ENCODE measurements at places on chromosomes 4 and X.
A peak's percentile ranks its signal among the peaks of the same experiment; 100 is the strongest.

- DNase-seq: no peak
Measured at GRCh38 chr4:26141051-26141721, 179.6 kb upstream of the RBPJ start.

- DNase-seq: no peak
Measured at GRCh38 chr4:79235095-79235494, 90.8 kb downstream of the NAA11 start.

GRCh38 chrX:24100713-24101112 is 46.0 kb downstream of the EIF2S3 start:
- DNase-seq: peak; percentile 60

DNA sequence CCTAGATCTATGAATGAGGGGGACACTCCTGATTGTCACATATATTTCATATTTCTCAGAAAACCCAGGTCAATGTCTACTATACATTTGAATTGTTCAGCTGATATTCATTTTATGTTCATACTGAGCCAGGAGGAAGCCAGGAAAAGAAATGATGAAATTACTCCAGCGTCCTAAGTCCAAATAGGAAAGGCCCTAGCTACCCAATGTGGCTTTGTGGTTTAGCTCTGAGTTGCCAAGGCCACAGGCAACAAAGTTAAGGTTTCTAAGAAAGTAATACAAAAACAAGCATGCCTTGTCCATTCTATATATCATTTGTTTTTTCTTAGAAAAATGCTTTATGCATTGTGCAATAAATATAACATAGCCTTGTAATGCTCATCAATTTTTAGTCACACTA is 4.5 kb upstream of the CSN2 start:
- no peak for DNase-seq

- DNase-seq: no peak
Measured at GRCh38 chr4:110621328-110621812, 1.5 kb downstream of the PITX2 start.

DNA sequence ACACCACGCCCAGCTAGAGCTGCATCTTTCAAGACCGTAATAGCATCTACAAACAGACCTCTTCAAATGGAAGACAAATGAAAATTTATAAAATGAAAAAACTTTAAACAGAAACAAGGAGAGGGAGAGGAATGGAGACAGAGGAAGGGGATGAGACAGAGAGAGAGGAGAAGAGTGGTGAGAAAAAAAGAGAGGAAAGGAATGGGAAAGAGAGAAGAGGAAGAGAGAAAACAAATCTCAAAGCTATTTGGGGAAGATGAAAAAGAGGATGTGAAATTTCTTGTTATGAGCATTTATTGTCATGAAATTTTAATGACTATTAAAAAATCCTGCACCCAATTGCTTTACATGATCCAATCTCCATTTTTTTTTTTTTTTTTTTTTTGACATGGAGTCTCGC is 726.9 kb downstream of the GRID2 start:
- DNase-seq: no peak

GRCh38 chrX:149527705-149528104 is 13.1 kb upstream of the EOLA1 start:
- peak; percentile 51 for DNase-seq

DNA sequence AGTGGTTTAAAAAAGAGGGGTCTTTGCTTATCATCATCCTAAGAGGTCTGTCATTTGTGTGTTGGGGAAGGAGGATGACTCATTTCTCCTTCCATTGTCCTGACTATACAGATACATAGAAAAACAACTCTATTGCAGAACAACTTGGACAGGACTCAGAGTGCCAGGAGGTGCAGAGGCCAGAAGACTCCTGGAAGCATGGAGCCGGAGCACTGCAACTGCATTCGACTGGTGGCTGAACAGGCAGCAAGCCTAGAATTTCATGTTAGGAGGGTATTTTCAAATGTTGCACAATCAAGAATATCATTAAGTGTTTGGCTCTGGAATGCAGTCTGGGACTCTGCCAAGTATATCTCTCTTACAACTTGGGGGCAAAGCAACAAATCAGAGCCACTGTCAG is 35.0 kb upstream of the MAML3 start:
- DNase-seq: peak; percentile 66

GRCh38 chrX:46713672-46714490 is 45.0 kb downstream of the SLC9A7 start:
- DNase-seq: peak; percentile 12

GRCh38 chr4:108662629-108663028 is 12.2 kb downstream of the OSTC start:
- no peak for DNase-seq

DNA sequence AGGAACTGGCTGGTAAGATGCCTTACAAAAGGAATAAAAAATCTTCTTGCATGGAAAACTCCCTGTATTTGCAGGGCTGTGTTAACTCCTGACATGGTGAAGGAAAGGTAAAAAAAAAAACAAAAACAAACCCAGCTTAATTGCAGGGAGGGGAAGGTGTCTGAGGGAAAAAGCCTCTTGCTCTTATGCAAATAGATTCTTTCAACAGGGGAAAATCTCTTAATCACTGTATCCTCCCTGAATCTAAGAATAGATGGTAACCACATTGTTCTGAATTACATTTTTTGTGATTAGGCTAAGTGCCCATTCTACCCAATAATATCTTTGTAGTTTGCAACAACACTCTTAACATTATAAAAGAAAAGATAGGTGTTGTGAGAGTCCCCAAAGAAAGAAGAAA is 172.6 kb downstream of the RBM46 start:
- DNase-seq: no peak

- peak; percentile 85 for DNase-seq
Measured at GRCh38 chr4:56505269-56506130, at the start of gene ARL9. Gene ARL9 (plus strand): TSS chr4:56505791. CDS start chr4:56505863, 72 bp downstream.

DNA sequence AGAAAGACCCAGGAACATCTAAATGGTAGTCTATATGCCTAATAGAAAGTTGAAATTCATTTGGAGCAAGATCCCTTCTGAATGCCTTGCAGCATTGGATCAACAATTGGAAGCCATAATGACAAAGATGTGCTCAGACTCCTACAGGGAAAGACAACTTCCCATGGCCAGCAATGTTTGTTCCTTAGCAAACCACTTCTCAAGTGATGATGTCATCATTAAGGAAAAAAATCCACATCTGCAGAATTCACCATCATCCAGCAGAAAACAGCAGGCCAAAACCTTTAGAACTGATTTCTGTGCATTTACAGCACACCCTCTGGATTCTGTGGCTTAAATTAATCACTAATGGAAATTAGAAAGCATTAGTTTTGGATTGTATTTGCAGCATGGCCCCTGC is 82.4 kb upstream of the ZIC3 start:
- no peak for DNase-seq

DNA sequence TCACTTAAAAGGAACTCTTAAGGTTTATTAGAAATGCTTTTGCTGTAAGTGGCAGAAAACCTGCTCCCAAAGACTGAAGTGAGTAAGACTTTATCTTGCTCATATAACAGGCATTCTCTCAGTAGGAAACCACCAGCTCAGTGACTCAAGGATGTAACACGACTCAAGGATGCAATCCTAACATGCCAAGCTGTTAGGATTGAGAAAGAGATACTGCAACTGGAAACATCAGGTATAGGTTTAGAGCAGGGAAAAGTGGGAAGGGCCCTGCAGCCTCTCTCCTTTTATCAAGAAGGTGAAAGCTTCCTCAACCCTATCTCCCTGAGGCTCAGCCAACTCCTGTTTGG is 11.9 kb upstream of the SLC9A7 start:
- DNase-seq: peak; percentile 91

DNA sequence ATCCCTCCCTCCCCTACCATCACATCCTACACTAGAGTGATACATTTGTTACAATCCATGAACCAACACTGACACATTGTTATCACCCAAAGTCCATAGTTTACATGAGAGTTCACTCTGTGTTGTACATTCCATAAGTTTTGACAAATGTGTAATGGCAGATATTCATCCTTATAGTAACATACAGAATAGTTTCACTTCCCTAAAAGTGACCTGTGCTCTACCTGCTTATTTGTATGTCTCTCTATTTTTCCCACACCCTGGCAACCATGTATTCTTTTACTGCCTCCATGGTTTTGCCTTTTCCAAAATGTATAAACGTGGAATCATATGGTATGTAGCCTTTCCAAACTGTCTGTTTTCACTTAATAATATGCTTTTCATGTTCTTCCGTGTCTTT is 42.2 kb upstream of the HPGD start:
- no peak for DNase-seq

- peak; percentile 83 for DNase-seq
Measured at GRCh38 chr4:54226404-54227255, 2.5 kb upstream of the PDGFRA start.

DNA sequence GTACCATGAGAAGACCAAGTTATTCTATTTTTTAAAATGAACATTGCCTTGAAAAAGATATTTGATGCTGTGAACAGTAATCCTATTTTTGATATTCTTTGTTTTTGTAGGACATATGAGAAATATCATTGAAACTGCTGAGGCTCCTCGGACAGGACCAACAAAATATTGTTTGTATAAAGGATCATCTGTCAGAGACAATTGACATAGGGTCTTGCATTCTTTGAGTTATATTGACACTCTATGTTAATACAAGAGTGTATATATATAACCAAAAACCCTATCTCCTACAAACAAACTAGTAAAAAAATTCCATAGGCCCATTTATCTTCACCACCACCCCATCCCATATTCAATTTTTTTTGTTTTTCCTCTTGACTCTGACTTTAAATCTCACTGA is 222.7 kb downstream of the DACH2 start:
- no peak for DNase-seq

GRCh38 chr4:152289541-152289940 is 246.4 kb downstream of the FBXW7 start:
- DNase-seq: no peak

- peak; percentile 63 for DNase-seq
Measured at GRCh38 chr4:1255151-1255550, 6.2 kb upstream of the CTBP1 start.

DNA sequence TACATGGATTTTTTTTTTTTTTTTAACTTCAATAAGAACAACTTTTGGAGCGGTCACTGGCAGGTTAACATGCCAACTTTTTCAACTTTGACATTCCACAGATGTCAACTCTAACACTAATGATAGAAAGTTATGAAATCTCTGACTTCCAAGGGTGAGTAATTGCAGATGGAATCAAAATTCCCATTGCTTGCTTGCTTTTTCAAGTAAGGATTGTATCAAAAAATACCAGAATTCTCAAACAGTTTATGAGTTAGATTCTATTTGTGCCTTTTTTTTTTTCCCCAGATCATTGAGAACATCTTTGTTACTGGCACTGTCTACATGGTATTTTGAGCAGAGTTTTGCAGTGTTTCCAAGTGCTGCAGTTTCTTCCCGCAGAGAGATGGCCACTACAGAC is 50.3 kb upstream of the OTUD4 start:
- DNase-seq: peak; percentile 63

GRCh38 chr4:84482564-84483563 is 16.2 kb downstream of the NKX6-1 start:
- DNase-seq: peak; percentile 53

DNA sequence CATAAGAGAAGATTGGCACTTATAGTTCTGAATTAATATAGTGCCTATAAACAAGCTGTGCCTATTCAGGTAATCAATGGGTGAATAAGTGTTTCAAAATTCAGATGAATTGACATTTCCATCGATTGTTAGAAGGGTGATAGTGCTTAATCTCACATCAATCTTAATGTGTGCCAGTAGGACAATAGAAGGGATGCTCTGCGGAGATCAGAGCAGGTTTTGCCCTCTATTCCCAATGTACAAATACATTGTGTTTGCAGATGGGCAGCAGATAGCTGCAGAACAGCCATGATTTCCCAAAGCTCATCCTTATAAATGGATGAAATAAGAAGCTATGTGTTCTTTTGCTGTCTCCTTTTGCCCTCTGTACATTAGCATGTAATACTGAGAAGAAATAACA is 7.2 kb downstream of the MAB21L2 start:
- DNase-seq: no peak

GRCh38 chr4:41882625-41883347 is 52.4 kb upstream of the TMEM33 start:
- peak; percentile 59 for DNase-seq

DNA sequence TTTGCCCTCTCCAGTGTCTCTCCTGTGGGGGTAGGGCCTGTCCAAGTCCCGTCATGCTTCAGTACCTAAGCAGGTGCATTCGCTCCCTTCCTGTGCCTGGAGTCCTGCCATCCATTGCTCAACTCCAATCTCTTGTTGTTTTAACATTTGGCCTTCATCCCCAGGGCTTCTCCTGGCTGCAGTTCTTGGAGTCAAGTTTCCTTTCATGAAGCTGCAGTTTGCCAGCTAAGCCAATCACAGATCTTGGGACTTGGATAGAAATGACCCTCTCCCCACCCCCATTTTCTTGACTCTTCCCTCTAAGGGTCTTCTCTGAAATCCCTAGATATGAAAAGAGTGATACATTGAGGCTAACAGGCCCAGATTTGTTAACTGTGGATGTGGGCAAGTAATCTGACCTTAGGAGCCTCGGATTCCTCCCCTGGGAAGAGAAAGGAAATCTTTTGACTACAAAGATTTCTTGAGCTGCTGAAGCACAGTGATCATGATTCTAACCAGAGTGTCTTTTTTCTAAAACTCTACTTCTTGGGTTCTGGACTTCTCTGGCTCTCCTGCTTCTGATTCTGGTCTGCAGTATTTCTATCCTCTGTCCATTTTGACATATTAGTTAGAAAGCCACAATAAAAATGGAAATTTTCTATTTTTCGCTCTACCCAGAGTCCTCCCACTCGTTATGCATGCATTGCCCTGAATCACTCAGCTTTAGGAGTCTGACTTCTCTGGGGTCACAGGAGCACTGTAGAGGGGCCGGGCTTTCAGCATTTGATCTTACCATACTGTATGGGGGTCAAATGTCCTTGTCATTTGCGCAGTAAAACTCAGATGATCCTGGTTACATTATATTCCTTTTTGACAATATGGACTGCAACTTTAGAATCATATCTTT is 61.0 kb downstream of the CHRNA9 start:
- no peak for DNase-seq

- DNase-seq: peak; percentile 79
Measured at GRCh38 chr4:82268050-82268825, 105.6 kb downstream of the HNRNPD start.

DNA sequence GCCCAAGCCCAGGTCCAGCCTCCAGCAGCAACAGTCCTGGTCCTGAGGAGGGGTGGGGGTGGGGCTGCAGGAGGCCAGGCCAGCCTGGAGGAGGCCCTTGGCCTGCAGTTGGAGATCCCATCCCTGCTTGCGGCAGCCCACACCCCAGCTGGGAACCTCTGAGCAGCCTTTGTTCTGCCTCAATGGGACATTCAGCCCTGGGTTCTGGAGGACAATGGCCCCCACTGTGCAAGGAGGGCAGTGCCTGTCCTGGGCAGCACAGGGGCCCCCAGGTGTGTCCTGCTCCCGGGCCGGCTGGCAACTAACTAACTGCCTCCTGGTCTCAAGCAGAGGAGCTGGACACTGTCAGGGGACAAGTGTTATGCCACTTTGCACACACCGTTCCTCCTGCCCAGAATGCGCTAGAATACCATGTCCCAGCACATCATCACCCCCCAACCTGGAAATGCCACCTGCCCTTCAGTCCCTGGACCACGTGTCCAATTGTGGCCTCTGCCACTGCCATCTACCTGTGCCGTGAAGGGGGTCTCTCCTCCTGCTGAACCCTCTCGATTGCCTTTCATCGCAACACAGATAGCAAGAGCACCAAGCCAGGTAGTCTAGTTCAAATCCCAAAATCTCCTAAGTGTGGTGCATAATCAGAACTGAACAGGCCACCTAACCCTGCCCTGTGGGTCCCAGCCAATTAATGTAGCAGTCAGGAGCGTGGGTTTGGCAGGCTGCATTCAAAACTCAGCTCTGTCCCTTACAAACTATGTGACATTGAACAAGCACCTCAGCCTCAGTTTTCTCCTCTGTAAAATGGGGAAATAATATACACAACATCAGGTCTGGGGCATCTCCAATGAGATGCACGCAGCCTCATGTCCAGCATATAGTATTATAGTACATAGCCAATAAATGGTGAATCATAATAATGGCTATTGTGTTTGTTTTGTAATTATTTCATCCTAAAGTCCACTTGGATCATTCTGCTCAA is 8.8 kb downstream of the PPP2R2C start:
- DNase-seq: no peak

Data from GM23248 (cell line).